GM13976 (cell line): ENCODE measurements at places on chromosomes 2 and 18.

DNA sequence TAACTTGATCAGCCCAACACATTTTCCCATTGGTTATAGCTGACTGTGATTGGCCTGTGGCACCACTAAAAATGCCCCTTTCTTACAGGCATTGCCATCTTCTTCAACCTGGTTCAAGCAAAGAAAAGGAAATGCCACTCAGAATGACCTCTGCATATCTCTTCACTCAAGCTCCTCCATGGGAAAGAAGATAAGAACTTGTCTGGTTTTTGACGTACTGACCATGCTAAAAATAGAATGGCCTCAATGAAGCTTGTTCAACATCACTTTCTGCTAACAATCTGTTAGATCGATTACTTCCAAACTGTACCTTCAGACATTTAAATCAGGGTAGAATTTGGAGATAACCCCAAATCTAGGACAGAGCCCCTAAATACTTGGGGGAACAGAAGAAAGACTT lies 109.5 kb downstream of the CABYR start:
- DNase-seq = no peak

GRCh38 chr18:63098018-63098981 lies 221.3 kb downstream of the BCL2 start:
- DNase-seq = peak; percentile 70

GRCh38 chr18:77133051-77133834 lies 660 bp upstream of the MBP start:
- no peak for DNase-seq

DNA sequence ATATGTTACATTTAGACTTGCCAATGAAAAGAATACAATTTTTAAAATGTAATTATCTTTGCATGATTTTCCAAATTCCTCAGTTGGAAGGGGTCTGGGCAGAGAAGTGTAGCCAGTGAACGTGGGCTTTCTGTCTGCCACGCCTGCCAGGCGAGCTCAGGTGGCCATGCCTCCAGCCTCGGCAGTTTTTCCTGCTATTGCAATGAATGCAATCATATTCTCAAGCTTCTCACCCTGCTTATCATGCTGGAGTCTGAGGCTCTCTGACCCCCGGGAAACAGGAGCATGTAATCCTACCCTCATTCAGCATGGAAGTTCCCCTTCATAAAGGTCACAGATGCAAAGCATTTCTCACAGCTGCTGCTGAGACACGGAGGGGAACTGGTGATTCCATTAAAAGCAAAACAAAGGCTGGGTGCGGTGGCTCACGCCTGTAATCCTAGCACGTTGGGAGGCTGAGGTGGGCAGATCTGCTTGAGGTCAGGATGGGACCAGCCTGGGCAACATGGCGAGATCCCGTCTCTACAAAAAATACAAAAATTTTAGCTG lies 154.8 kb downstream of the MBP start:
- DNase-seq = no peak

- DNase-seq = no peak
Observed at GRCh38 chr2:32534831-32535230, 93.0 kb upstream of the TTC27 start.

DNA sequence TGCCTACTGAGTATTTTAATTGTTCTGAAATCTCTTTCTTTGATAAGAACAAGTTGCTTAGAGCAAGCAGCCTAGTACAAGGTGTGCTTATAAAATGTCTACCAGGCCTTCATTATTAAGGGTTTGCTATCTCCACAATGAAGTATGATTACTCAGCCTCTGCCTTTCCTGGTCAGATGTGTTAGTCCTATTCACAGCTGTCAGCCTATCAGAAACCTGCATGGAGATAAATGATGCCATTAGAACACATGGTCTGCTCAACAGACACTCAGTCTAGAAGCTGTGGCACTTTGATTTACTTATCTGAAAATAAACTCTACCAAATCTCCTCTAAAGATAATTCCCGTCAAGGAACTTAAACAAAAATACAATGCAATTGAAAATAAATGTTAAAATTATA lies 448.7 kb downstream of the ERBB4 start:
- no peak for DNase-seq
